ENCODE measurements at places on chromosomes 6 and 20.
A peak's percentile ranks its signal among the peaks of the same experiment; 100 is the strongest.

- no peak for DNase-seq
Observed at GRCh38 chr20:40579701-40580100, 109.3 kb downstream of the MAFB start.

GRCh38 chr6:47308198-47308517, 1.5 kb downstream of the TNFRSF21 start:
- DNase-seq, result peak; percentile 8

- DNase-seq, result no peak
Observed at GRCh38 chr6:167720456-167721285, 106.0 kb upstream of the AFDN start.

- DNase-seq, result no peak
Observed at GRCh38 chr20:39473536-39473935, 511.4 kb downstream of the DHX35 start.

- peak; percentile 13 for DNase-seq
Observed at GRCh38 chr6:79671600-79672266, 40.6 kb downstream of the SH3BGRL2 start.

DNA sequence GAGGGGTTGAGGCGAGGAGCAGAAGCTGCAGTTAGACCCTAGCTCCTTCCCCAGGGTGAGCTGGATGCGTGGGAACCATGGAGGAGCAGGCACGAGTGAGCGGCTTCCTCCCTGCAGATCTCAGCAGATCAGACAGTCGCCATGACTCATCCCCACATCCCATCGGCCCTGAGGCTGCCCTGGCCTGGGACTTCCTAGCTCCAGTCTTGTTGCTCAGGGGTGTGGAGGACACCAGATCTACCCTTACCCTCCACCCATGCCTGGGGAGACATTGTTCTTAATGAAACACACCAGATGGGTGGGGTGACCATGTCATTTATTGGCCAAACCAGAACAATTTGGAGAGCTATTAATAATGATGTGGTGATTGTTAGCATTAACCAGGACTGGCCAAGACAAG, 36.3 kb upstream of the TGM2 start:
- peak; percentile 40 for DNase-seq

DNA sequence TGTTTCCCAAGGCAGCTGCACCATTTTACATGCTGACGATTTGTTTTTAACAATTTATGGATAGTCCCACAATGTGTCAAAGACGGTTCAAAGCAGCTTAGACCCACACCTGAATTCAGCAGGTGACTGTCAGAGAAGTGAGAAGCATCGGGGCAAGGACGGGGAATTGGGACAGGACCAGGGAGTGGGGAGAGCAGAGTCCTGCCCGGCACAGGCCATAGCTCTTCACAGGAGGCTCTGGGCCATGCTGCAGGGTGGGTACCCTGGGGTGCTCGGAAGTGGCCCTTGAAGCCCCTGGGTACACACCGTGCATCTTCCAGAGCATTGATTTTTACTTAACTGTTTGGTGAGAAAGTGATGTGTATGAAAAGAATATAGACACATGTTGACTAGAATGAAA, 33.2 kb upstream of the PHACTR3 start:
- no peak for DNase-seq

DNA sequence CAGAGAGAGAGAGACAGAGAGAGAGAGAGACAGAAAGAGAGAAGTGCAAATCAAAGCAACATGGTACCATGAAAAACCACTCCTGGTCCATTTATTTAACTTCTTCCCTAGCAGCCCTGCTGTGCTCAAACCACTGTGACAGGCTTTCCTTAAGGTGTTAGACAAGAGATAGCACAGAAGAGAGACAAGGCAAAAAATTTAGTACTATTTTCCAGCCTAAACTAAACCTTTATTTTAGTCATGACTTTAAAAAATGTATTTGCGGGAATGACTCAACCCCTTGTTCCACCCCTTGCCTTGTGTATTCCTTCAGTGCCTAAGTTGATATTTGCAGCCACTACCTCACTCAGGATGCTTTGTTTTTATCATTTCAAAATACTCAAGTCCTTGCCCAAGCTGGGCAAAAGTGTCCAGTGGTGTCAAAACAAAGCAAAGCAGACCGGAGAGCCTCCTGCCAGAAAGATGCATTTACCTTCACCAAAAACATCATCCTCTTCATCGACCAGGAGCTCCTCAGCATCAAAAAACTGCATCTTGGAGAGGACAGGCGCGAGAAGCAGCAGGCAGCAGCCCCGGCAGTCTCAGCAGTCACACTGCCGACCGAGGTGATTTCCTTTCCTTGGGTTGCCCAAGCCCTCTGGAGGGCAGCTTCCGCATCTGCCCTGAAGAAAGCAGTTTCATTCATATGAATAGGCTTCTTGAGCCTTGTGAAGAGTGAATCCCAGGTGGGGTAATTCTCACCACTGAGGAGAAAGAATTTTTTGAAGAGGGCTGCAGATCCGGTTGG, at the start of gene RIPOR2:
RIPOR2 (minus strand) TSS at position 595 of the 787 bp plus-strand sequence; CDS start at position 533, 62 bp downstream.
- no peak for DNase-seq

DNA sequence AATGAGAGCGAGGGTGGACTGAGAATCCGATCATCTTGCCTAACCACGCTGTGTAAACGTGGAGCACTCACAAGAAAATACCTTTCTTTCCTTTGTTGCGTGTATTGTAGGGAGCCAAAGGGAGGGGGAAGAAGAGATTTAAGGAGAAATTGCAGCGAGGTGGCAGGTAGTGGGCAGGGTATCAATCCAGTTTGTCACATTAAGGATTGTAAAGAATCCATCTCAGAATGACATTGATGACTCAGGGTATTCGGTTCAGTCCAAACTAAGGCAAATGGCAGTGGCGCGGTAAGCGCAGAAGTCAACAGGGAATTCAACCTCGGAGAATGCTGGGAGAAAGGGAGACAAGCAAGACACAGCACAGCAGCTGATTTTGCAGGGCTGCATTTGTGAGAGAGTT, 146.2 kb downstream of the ID4 start:
- no peak for DNase-seq

Measured in fibroblast of gingiva (primary cell).